ENCODE measurements at places on chromosomes 2 and 18.

DNA sequence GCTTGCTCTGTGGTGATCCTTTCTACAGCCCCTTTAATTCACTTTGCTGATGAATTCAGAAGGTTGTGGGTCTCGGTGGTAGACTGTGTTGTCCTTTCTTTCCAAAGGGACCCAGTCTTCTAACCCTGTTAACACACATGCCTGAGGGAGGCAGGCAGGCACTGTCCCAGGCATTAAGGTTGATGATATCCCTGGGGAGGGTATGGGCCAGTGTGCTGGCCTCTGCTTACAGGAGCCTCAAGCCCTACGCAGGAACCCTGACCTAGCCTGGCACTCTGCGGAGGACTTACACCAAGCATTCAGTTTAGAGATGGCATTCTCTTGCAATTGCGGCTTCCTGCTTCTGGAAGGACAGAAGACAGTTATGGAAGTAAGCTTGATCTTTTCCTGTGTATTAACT is 102.5 kb downstream of the PKP4 start:
- no peak for DNase-seq

DNA sequence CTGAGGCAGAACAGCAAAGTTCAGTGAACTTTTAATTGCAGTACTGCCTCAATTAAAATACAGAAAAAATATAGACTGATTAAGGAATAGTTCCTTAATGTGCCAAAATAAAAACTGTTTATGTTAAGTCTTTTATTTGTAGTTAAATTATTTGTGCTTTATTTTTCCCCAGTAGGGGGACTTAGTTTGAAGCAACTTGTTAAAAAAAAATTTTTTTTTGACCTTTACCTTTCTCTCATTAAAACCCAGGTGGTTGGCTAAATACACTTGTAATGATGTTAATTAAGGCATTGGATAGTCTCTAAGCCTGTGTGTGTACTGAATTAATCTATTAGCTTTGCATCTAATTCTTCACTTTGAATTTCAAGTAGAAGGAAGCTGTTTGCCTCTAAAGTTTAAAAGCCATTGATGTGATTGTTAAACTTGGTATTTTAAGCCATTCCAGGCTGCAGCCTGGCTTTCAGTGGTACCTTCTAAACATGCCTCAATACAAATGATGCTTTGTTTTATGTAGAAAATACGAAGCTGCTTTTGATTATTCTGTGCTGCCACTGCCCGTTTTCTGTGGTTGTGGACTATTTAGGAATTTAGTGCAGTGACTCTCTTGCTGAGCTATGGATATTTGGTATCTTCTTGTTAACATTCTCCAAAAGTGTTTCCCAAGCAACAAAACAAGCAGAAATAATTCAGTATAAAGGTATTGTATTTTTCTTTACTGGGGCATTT is 102.9 kb downstream of the TANC1 start:
- DNase-seq: no peak

- DNase-seq: no peak
Observed at GRCh38 chr2:109285244-109285651, 156.2 kb downstream of the SH3RF3 start.

DNA sequence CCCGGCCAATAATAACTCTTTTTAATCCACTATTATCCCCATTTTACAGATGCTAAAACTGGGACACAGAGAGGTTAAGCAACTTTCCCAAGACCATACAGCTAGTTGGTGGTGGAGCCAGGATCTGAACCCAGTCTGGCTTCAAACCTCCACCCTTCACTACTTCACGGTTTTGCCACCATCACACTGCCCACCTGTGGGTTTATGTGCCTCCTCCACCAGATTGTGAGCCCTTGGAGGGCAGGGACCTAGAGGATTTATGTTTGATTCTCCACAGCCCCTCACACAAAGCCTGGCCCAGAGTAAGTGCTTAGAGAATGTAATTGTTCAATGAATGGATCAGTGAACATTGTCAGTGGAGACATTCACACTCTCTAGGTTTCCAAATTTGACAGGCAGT is 153.4 kb upstream of the MYCN start:
- no peak for DNase-seq

GRCh38 chr18:48500517-48500916 is 38.3 kb upstream of the CTIF start:
- DNase-seq: no peak

Measured in sciatic nerve (tissue), 2 donors.